NCI-H146 (cell line): ENCODE measurements at places on chromosomes 6 and 20.

GRCh38 chr20:2109425-2110210 is 8.0 kb downstream of the STK35 start:
- no peak for DNase-seq

GRCh38 chr6:32761072-32761471 is 2.3 kb downstream of the HLA-DQB2 start:
- no peak for DNase-seq

GRCh38 chr20:23157734-23158133 is 71.6 kb upstream of the CD93 start:
- DNase-seq, result no peak

GRCh38 chr6:168280020-168280898 is 39.3 kb downstream of the DACT2 start:
- DNase-seq, result no peak

DNA sequence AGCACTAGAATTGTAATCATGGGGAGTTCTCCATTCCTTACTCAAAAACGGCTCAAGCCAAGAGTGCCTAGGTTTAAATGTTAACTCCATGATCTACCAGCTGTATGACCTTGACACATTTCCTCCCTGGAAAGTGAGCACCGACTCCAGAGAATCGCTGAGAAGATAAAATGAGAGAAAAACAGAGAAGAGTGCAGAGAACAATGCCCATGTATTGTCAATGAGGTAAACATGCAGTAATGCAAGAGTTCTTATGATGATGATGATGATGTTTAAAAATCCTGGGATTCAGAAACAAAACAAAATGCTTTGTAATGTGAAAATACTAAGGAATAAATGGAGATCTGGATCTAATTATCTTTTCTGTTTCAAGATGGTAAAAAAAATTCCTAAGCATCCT is 64.8 kb upstream of the BEND6 start:
- DNase-seq, result no peak

DNA sequence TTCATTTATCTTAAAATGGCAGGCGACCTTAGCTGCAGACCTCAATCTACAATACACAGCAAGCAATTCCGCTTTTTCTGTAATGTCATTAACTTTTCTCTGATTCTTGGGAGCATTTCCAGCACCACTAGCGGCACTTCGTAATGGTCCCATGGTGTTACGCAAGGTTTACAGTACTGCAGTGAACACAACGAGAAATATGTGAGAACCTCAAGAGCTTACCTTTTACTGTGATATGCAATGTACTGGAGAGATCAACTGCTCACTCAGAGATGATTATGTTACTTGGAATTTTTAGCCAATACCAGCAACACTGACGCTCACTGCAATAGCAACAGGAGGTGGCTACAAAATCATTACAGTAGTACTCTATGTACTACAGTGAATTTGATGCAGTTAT is 2.8 kb upstream of the CEP43 start:
- no peak for DNase-seq

- no peak for DNase-seq
These were observed 296.3 kb downstream of the QKI start for GRCh38 chr6:163710532-163711470.

DNA sequence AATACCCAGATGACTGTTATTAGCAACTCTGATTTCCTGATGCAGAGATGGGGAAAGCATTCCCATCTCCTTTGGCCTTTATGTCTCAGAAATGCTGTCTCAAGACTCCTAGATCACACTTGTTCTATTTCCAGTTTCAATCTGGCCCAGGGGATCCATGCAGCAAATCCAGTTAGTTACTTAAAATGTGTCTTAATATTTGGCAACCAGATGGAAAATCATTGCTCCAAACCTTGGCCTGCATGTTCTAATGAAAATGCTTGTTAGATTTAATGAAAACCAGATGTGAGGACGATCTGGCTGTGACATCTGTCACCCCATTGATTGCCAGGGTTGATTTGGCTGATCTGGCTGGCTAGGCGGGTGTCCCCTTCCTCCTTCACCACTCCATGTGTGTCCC is 125.2 kb downstream of the TSHZ2 start:
- DNase-seq, result no peak

DNA sequence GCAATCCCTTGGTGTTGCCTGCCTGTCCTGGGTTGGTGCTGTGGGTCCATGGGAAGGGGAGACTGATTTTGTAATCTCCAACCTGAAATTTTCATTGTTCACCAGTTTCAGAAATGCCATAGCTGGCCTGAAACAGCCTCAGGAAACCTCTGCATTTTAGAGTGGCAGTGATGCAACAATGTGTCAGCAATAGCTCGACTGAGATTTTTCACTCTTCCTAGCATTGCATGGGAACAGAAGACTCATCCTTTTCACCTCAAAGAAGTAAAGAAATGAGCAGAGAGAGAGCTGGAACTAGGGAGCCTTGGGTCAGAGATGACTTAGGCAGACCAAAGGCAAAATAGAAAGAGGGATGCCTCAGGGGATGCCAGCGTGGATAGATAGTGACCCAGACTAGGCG is 23.7 kb upstream of the TMEM14A start:
- DNase-seq, result no peak

- DNase-seq, result no peak
These were observed 82.0 kb upstream of the B3GAT2 start for GRCh38 chr6:71038711-71039344.
